ENCODE measurements at places on chromosomes 1 and 21.
A peak's percentile ranks its signal among the peaks of the same experiment; 100 is the strongest.

DNA sequence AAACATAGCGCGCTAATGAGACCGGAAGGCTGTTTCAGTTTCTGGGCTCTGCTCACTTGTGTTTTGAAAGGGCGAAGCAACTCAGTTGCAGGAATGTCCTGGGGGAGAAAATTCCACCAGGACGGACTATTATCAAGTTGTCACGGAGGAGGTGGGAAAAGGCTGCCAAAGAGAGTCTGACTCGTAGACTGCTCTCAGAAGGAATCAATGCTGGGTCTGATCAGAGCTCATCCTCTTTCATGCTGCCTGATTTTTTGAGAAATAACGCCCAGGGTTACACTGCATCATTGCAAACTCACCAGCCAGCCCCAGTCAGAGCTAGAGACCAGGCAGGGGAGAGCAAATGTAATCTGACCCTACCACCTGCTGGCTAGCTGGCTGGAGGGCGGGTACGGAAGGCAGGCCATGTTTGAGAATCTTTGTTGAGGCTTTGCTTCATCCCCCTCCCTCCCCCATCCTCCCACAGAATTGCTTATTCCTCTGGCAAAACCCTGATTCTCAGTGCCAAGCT lies 36.4 kb upstream of the BCL9 start:
- DNase-seq: no peak

DNA sequence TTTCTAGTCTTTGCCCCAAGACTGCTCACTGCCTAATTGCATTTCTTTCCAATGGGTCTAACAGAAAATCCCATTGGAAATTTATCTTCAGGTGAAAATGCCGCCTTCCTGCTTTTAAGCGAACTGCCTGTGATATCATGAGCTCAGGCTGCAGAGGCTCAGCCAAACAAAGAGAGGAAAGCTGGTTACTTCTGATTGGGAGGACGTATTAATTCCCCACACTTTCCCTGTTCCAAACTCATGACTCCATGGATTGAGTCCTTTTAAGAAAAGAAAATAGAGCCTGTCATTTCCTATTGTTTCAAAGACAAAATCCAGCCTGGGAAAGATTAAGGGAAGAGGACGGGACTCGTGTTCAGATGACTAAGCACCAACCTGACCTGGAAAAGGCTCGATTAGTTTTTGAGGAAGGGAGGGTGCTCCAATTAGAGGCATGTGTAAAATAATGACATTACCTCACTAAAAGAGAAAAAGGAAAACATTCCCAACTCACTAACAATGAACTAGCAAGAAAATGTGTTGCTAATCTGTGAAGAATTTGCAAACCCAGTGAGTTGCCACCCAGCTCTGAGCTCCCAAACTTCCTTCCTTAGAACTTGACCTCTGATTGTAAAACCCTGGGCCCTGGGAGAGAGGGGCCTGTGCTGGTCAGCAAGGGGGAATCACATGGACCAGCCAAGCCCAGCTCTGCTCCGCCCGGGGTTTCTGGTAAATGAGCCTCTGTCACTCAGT lies 61.2 kb downstream of the TCP10L start:
- no peak for DNase-seq

- peak; percentile 76 for DNase-seq
Measured at GRCh38 chr1:6601049-6601922, 1.4 kb downstream of the KLHL21 start.

- no peak for DNase-seq
Measured at GRCh38 chr1:15493869-15494390, 18.0 kb downstream of the CELA2B start.

DNA sequence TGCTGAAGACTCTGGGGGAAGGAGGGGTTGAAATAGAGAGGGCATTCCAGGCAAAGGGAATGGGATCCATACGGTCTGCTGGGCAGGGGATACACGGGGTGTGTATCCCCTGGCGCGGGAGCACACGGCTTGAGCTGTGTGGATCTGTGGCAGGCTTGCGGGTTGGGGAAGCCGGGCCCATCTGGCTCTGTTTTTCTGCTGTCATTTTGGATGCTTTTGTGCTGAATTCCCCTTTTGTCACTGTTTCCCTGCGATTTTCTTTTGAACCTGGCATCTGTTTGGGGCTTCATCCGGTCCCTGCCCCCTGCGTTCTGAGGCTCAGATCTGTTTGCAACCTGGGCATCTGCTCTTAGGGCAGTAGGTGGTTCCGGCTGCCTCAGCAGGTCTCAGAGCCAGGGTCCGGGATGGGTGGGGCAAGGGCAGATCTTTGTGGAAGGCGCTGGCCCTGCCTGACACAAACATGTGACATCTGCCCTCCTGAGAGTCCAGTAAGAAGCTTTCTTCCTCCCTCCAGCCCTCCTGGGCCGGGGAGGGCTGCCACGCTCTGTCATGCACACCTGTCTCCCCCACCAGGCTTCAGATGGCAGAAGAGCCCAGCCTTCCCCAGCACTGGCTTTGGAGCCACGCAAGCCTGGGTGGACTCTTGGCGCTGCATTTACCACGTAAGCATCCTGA lies 84.0 kb downstream of the IGSF21 start:
- no peak for DNase-seq

DNA sequence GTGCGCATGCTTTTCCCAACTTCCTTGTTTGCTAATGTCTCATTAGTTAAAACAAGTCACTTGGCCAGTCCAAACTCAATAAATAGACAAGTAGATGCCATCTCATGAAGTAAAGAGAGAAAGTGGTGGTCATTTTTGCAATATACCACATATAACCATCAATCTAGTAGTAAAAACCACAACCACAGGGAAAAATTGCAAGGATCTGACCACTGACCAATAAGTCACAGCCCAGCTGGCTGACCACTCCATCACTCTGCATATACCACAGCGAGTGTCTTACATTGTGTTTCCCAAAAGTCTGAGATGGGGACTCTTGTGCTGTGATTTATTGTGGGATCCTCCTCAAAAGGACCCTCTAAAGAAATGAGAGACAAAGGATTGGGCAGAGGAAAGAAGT lies 76.0 kb downstream of the FH start:
- DNase-seq: no peak

DNA sequence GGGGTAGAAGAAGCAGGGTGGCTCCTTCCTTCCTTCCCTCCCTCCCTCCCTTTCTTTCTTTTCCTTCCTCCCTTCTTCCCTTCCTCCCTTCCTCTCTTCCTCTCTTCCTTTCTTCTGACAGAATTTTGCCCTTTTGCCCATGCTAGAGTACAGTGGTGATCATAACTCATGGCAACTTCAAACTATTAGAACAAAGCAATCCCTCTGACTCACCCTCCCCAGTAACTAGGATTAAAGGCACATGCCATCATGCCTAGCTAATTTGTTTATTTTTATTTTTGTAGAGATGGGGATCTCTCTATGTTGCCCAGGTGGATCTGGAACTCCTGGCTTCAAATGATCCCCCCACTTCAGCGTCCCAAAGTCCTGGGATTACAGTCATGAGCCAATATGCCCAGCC lies 10.0 kb upstream of the RPE65 start:
- no peak for DNase-seq

Measured in stimulated activated CD4-positive, alpha-beta T cell treated with anti-CD3 and anti-CD28 coated beads, Interleukin-2, amount 100 ng/mL, for 48 hours (primary cell).